LHCN-M2 (cell line): ENCODE measurements at places on chromosomes 7 and 10. TPM values are rescaled to one million over a fixed set of nuclear protein-coding genes. Genes with fewer than 3 reads are reported as not detected.

The ATP5MK gene
- total RNA-seq: 276 and 387 TPM in 2 replicates

The SMKR1 gene
- total RNA-seq: 0.46 and 0.71 TPM in 2 replicates

The ALDH18A1 gene
- 78.7 and 104 TPM in 2 replicates for total RNA-seq

The HOXA5 gene
- 8.6 and 9.4 TPM in 2 replicates for total RNA-seq

The GPR85 gene
- 8.5 and 9.1 TPM in 2 replicates for total RNA-seq

DNA sequence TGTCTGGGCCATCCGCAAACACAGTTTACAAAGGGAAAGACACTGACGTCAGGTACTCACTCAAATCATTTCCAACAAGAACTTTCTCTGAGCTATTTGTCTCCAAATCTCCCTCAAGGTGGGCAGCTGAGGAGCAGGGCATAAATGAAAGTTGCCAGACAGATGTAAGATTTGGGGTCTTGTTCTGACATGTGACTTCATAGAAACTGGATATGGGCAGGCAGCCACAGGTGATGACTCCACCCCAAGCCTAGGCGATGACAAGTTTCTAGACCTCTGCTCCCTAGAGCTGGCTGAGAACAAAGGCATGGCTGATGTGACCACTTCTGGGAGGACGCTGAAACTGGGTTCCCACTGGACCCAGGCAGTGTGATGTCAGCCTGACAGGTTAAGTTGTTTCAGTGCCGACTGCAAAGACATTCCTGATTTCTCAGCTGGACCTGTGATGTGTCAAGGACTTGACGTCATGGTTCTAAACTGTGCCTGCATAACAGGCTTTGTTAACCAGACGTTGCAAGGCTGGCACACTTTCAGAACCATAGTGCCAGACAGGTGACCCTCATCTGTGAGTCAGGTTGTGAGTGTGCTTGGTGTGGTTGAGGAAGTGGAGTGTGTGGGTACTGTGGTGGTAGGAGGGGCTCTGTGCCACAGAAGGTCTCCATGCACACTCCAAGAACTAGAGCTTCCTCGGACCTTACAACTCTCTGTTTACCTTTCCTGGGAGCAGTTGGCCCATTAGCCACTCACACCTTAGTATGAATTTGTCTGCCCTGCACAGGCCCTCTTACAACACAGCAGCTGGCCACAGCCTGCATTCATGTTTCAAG, 39.9 kb upstream of the EBF3 start:
- DNase-seq: no peak

DNA sequence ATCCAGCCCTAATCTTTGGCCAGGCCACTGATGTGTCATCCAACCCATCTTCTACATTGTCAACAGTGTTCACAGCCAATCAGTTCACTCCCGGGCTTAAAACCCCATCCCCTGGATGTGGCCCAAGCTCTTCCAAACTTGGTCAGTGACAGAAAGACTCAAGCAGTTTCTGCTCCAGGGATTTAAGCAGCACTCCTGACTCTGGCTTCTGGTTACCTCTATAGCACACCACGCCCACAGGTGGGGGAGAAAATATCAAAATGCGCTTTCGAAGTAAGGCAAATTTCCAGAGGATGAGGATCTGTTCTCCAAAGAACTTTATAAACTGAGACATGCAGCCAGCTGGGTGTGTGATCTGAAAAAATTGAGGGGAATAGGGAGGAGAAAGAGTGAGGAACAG, 35.9 kb downstream of the DENND11 start:
- DNase-seq: no peak

GRCh38 chr7:45609180-45609579, 35.0 kb downstream of the ADCY1 start:
- DNase-seq: no peak

DNA sequence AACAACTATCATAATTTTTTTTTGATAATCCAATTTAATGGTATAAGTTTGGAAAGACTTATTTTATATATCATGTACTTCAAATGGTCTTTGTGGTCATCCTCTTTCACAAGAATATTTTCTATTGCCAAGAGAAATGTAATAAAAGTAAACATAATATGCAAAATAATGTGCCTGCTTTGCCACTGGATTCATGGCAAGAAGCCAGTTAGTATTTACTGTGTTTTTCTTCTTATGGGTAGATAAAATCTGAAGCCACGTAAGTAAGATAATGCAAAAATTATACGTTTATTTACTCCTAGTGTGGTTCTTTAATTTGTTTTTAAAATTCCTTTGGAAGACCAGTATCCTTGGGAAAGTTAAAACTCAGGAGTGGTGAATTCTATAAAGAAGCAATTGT, 258.5 kb downstream of the ARL4A start:
- no peak for DNase-seq

GRCh38 chr10:87753995-87754866, 63.8 kb downstream of the ATAD1 start:
- DNase-seq: no peak

- no peak for DNase-seq
These were observed 259.2 kb downstream of the BICC1 start for GRCh38 chr10:58771863-58772262.

- no peak for DNase-seq
These were observed 119.5 kb downstream of the RNF216 start for GRCh38 chr7:5661942-5662341.

DNA sequence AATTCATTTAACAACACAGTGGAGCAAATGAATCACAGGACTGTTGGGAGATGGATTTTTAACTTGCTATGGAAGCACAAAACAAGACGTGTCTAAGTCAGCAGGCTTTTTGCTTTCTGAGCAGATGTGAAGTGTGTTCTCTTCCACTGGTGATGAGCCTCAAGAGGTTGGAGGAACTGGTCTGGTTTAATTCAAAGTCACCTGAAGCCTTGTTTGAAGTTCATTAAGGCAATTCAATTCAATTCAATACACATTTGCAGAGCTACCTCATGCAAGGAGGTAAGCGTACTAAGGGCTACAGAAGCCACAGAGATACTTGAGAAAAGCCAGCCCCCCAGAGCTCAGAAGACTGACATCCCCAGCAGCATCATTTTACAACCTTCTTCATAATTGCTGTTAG, 68.4 kb upstream of the PALS2 start:
- DNase-seq: no peak

DNA sequence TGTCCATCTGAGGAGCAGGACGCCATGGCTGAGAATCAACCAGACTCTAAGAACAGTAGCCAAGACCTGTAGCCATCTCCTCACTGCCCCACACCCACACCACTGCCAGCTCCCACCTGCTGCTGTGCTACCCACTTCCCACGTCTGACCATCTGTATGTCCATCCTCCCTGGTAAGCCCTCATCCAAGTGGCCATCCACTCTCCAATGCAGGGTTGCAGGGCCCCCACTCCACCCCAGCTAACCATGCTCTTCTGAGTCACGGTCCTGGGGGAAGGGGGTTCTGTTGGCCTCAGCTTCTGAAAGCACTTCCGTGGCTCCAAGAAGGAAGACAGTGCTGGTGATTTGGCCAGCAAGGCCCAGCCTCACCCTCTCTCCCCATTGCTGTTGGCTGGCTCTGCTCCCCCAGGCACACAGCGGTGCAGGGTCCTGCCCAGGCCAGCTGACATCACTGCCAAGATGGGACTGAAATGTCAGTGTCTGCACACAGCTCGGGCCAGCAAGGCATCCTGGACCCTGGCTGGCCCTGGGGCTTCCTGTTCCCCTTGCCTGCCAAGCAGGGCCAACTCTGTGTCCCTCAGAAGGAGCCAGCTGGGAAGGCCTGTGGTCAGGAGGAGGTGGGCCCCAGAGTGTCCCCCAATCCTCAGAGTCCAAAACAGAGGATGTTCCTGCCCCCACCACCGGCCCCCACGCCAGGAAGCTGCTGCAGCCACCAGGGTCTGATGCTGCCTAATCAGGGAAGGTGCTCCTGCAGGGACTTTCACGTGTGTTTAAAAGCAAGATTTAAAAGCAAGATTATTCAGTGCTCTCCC, 17.5 kb downstream of the RASGEF1A start:
- DNase-seq: no peak

DNA sequence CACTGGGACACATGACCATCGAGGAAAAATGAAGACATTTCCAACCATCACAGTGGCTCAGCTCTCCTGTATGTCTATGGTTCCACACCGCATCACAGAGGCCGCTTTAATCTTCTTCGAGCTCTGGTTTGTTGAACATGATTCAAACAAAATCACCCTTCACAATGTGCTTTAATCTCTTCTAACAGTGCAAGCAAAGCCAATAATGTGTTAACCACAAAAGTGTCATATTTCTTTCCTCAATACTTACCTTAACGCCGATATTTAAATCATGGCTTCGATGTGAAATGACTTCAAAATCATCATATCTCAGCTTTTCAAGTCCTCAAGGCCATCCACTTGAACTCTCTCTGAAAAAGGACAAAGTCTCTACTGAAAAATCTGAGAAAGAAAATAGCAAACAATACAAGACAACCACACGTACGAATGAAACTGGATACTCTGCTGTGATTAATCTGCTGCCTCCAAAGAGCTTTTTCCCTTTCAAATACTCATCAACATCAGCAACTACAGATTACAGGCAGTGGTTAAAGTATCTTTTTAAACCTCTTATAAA, 23.0 kb upstream of the SVIL start:
- no peak for DNase-seq

GRCh38 chr7:157547611-157548010, 210.8 kb downstream of the DNAJB6 start:
- DNase-seq: no peak

GRCh38 chr10:5504146-5505072, 5.0 kb upstream of the CALML5 start:
- no peak for DNase-seq

- peak; percentile 92 for DNase-seq
These were observed 1.7 kb upstream of the MCU start for GRCh38 chr10:72690071-72690755.

DNA sequence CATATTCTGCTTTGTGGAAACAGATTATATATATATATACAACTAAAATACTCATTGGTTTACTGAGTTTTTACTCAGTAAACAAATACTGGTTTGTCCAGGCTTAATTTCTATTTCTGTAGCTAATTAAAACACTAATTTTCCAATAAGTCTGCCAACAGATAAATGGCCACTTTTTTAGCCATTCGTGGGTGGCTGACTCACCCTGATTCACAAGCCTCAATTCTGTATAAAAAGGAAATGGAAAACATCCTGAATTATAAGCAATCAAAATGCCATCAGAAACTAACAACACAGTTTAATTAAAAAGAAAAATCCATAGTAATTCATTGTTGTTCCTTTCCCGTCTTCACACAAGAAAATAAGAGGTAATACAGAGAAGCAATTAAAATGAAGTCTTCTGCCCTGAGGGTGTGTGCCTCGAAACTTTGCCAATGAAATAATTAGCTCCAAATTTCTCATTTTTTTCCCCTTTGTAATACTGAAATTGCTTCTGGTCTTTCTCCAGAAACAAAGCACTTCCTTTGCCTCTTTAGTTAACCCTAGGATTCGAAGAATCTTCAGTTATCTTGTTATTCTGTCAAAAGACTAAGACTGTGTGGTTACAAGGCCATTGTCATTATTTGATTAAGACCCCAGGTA, 118.7 kb upstream of the PTN start:
- peak; percentile 53 for DNase-seq
